EL (cell line): ENCODE measurements at places on chromosomes 11 and 22.

DNA sequence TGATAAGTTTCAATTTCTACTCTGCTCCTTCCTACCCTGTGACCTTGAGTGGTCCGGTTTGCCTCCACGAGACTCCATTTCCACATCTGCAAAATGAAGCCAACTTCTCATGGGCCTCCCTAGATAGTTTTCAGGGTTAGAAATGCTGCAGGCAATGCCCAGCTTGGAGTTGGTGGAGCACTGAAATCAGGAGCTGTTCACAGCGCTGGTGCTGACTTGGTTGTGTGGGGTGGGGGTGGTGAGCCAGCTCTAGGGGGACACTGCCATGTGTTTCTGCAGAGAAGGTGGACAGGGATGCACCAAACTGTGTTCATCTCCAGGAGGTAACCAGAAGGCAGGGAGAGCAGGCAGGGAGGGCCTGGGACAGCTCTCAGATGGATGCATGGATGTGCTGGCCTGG, 37.0 kb downstream of the SGSM1 start:
- DNase-seq, result no peak

DNA sequence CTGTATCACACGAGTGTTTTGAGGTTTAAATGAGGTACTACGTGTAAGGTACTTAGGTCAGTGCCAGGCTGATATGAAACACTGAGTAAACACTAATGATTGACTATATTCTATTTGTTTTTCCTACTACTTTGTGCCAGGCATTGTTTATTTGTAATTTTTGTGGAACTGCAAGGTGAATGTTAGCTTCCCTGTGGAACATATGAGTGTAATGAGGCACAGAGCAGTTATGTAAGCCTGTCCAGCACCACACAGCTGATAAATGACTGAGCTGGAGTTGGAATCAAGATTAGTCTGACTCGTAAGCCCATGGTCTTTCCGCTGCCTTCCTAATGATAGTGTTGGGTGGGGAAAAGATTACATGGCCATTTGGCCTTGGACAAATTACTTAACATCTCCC, 5.9 kb downstream of the SLC37A2 start:
- no peak for DNase-seq

DNA sequence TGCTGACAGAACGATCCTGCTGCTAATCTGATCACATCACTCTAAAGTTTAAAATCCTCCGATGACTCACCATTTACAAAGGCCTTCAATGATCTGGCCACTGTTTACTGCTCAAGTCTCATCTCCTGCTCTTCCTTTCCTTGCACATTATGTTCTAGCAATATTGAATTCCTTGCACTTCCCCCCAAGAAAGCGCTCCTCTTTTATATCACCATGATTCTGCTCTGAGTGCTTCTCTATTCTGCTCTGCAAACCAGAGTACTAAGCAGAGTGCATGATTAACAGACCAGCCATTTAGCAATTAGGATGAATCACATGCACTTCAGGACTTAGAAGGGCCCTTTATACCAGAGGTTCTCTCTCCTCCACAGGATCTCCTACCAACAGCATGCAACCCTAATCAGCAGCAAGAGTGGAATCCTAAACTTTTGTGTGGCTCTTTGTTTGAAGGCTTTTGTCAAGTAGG, 1122.8 kb upstream of the CCDC90B start:
- DNase-seq, result no peak

DNA sequence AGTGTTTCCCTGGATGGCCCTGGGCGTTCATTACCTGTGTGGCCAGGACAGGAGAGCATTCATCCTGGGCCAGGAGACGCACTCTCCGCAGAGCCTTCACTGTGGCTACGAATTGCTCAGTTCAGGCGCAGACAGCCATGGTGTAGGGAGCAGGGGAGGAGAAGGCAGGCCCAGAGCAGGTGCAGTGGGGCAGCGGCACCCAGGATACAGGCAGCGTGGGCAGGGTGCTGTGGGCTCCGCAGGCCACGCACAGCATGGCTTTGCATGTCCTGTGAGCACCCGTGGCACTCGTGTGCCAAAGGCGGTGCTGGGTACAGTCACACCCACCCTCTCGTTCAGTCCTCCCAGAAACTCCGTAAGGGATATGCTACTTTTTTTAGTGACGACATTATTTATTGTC, 124.2 kb upstream of the B3GAT1 start:
- no peak for DNase-seq

DNA sequence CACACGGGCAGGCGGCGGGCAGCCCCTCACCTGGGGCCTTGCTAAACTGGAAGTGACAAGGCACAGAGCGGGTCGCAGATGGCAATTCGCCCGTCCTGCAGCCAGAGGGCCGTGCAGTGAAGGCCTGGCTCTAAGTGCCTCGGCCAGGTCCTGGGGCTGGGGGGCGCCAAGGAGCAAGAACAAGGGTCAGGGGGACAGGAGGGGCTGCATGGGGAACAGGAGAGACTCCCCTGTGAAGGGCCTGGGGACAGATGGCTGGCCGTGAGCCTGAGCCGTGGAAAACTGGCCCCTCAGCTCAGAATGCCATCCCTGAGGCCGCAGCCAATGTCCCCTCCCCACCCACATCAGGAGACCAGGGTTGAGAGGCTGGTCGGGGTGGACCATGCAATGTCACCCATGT, 60.0 kb downstream of the RTL6 start:
- DNase-seq, result no peak

- DNase-seq, result no peak
Observed at GRCh38 chr11:85626496-85626895, 648 bp downstream of the DLG2 start.

DNA sequence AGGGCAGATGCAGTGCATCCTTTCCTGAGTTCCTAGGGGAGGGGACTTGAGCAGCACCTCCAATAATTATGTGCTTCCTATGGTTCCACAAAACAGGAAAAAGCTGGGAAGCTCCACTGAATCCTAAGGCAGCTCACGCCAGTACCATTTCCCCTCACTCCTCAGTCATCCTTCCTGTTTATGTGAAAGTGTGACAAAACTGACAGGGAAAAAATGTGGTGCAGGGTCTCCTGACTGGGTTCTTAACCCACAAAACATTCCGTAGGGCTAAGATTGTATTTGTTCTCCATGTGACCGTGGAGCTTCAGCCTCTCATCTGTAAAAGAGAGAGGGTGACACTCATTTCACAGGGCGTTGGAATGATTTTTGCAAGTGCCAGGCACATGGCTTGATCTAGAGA, 12.2 kb upstream of the LYVE1 start:
- no peak for DNase-seq

GRCh38 chr11:69013009-69013951, at the start of gene MRGPRF:
Gene MRGPRF, minus strand, starts transcription at chr11:69013246. Its CDS starts 3,345 bp downstream, at chr11:69009901.
- peak; percentile 92 for DNase-seq

DNA sequence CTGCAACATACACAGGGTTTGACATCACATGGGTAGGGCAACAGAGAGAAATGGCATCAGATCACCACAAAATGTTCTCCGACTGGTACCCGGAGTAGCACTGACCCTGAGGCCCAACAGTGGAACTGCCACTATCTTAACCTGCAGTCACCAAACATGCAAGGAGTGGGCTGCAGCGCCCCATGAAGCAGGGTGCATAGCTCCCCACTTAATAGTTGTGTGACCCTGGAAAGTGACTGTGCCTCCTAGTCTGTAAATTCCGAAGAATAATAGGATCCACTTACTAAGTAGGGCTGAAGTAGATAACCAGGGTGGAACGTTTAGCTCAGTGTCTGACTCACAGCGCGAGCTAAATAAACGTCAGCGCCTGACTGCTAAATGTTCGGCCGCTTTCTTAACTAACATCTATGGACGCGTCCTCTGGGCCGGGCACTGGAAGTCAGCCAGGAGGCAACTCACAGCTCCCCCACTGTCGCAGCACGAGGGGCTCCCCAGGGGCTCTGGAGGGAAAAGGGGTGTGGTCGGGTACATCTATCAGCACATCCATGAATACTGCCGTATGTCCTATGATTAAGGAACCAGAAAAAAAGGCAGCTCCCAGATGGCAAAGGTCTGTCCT, 777 bp downstream of the LTO1 start:
- peak; percentile 74 for DNase-seq

GRCh38 chr22:17912945-17913721, 111.2 kb downstream of the MICAL3 start:
- DNase-seq, result peak; percentile 35

- peak; percentile 39 for DNase-seq
Observed at GRCh38 chr11:130070846-130071200, 1.1 kb downstream of the APLP2 start.

- no peak for DNase-seq
Observed at GRCh38 chr11:120310870-120311269, 14.2 kb upstream of the TLCD5 start.

GRCh38 chr22:41271787-41272186, 14.2 kb downstream of the RANGAP1 start:
- no peak for DNase-seq

GRCh38 chr11:76984743-76985142, 49.5 kb upstream of the B3GNT6 start:
- DNase-seq, result no peak

DNA sequence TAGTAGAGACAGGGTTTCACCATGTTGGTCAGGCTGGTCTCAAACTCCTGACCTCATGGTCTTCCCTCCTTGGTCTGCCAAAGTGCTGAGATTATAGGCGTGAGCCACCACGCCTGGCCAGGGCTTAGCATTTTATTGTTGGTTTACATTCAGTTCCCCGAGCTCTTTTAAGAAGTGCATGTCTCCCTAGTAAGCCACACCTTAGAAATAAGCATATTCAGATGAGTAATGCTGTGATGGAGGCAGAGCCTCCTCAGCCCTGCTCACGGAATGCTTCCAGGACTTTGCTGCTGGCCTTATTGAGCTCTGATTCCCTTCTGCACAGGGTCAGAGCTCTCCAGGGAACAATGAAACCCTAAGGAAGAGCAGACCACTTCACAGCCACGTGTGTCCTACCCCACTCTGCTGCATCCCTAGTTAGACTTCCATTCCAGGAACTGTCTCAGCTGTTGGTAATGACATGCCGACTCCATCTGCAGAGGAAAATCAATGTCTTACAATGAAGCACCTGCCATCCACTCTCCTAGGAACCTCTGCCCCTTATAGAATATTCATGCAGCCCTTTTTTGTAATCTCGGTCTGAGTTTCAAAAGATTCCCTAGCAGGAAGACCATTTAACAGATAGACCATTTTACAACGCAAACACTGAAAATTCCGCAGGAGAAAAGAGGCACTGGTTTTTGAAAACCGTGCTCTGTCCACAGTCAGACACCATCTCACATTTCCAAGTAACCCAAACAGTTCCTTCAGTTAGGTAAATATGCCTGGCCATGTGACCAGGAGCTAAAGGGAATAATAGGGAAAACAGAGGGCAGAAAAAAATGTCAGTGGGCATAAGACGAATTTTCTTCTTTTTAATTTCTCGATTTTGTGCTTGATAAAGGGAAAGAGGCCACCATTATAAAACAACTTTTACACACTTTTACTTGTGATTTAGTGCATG, 1.7 kb upstream of the JAM3 start:
- DNase-seq, result no peak

DNA sequence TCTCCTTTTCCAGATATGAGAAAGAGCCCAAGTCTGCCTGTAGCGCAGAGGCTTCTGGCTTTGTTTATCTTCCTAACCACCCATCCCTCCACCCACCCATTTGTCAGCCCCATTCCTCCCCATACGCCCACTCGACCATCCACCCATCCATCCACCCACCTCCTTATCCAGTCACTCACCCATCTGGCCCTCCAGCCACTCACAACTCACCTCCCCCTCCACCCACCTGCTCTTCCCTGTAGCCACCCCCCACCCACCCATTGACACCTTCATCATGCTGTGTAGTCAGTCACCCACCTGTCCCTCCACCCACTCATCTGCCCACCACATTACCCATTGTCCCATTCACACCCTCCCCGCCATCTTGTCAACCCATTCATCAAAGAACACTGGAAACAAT, 5.5 kb downstream of the CST6 start:
- DNase-seq, result no peak

DNA sequence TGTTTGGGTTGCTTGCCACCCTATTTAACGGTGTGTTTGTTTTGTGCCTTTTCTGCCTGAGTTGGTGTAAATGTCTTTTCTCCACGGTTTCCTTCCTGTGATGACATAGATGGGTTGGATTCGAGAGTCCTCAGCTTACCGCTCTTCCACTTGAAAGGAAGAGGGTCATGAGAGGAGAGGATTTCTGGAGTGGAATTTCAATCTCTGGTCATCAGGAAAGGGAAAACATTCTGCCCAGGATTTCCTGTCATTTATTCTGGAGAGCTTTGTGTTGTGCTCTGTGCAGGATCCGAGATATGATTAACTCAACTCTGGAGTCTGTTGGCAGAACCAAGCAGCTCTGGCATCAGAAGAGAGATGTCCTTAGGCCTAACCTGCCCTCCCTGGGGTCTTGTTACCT, 605.2 kb downstream of the NTM start:
- DNase-seq, result no peak

GRCh38 chr22:26597480-26597879, 7.5 kb upstream of the TPST2 start:
- DNase-seq, result no peak

DNA sequence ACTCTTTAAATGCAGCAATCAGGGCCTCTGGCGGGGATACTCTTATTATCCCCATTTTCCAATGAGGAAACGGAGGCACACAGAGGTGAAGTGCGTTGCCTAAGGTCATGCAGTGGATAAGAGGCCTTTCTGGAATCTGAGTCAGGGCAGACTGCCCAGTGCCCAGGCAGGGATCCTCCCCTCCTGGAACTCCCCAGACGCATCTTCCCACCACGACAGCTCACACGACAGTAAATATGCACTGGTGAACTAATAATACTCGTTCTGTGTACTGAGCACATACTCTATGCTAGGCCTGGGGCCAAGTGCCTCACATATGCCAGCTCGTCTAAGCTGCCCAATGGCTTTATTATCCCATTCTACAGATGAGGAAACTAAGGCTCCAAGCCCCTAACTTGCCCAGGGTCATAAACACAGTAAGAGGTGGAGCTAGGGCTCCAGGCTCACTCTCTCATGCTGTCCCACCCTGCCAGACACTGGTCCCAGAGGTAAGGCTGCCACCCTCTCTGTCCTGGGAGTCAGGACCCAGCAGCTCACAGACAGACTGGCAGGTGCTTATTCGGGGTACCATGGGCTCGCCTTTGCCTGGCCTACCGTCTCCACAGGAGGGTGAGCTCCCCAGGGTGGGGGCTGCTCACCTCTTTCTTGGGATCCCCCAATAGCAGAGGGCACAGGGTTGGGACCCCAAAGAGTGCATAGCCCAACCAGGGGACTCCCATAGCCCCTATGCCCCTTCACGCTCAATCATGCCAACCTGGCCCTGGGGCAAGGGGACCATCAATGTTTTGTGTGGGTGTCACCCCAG, 2.3 kb downstream of the IL2RB start:
- DNase-seq, result no peak
